AG08395 (cell line): ENCODE measurements at places on chromosomes 7 and 10.

GRCh38 chr7:128164955-128165670 is 76.0 kb upstream of the LEP start:
- no peak for DNase-seq

- no peak for DNase-seq
Measured at GRCh38 chr7:142785841-142786250, 15.1 kb downstream of the PRSS2 start.

GRCh38 chr10:29736366-29737073 is 101.7 kb upstream of the SVIL start:
- peak; percentile 28 for DNase-seq

DNA sequence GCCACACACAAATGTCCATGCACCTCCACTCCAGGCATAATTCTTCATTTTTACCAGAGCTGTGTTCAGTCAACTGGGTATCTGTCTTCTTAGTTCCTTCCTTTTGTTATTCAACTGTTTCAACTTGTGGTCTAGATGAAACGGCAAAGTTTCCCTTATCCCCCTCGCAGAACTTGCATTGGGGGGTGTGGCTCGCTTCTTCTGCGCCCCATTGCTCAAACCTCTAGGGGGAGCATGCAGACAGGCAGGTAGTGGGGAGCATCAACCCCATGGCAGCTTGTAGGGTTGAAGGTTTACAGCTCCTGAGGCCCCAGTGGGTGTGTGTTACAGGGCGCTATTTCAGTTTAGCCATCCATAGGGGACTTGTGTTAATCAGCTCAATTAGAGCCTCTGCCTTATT is 38.3 kb upstream of the COBL start:
- DNase-seq: no peak

DNA sequence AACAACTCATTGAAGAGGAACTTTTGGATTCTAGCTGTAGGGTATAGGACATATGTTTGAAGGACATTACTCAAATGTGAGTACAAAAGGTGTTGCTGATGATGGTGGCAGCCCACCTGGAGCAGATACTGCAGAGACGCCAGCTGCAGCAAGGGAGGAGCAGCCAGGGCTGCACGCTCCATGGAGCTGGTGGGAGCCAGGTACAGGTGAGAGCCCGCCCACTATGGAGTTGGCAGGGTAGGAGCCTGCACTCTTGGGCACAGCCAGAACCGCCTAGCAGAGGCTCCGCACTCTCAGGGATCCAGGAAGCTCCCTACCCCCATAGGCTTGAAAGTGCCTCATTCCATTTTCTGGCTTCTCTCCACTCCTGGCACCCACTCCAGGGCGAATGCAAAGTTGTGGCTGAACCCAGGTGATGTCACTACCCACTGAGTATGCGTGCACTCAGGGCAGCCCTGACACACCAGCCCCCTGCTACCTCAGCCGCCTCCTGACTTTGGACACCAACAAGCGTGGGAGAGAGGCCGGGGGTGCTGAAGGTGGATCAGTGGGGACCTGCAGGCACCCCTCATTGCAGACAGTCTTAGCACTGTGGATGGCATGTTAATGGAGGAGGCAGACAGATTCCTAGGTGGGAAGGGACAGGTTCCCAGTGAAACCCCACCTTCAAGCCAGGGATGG is 761.1 kb downstream of the IPMK start:
- DNase-seq: no peak

GRCh38 chr7:43196379-43196778 is 83.9 kb downstream of the HECW1 start:
- DNase-seq: no peak

- DNase-seq: no peak
Measured at GRCh38 chr7:72577107-72577506, 165.0 kb upstream of the CALN1 start.

- DNase-seq: no peak
Measured at GRCh38 chr7:5381071-5381772, 42.4 kb downstream of the TNRC18 start.

GRCh38 chr10:63166742-63167258 is 33.7 kb downstream of the NRBF2 start:
- DNase-seq: peak; percentile 67

DNA sequence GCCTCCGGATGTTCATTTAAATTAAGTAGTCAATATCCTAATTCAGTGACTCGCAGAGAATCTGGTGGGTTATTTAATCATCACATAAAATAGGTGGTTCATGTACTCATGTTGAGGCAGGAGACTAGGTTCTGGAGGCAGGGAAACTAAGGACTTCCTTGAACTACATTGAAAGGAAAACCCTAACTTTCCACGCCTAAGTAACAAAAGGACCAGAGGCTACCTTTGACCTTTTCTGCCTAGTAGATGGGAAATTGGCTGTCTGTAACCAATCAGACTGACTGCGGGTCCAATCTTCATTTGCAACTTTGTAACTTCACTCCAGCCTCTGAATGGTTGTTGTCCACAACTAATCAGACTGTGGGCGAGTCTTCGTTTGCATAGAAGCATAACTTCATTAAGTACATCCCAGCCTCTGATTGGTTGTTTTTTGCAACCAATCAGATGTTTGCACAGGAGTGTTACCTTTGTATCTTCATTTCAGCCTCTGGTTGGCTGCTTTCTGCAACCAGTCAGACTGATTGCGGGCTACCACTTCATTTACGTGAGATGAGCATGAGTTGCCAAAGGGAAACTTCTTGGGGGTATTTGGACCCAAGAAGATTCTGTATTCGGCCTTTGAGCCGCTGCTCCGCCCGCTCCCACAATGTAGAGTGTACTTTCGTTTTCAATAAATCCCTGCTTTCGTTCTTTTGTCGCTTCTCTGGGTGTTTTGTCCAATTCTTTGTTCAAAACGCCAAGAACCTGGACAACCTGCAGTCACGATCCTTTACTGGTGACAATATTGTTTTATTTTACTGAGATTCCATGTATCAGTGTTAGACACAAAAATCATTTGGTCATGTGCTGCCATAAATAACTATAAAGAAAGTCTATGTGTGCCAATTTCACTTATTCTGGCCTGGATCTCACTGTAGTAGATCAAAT is 1.7 kb upstream of the ST7 start:
- no peak for DNase-seq

GRCh38 chr7:155729847-155730246 is 82.4 kb downstream of the SHH start:
- DNase-seq: no peak

DNA sequence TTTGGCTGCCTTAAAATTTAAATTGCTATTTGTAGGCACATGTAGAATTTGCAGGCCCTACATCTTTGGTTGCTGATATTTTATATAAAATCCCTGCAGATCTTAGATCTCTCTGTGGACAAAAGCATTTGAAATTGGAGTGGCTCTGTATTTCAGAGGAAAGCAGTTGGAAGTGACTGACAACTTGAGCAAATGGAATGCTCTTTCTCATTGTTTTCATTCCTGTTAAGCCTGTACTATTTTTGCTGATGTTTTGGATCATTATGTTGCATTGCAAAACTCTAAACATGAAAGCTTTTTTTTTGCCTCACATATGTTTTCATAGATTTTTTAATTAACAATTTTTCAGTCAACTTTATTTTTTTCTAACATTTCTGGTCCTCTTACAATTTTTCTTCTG is 251.2 kb upstream of the MDFIC start:
- no peak for DNase-seq

- no peak for DNase-seq
Measured at GRCh38 chr10:14349081-14349480, 18.4 kb upstream of the FRMD4A start.

DNA sequence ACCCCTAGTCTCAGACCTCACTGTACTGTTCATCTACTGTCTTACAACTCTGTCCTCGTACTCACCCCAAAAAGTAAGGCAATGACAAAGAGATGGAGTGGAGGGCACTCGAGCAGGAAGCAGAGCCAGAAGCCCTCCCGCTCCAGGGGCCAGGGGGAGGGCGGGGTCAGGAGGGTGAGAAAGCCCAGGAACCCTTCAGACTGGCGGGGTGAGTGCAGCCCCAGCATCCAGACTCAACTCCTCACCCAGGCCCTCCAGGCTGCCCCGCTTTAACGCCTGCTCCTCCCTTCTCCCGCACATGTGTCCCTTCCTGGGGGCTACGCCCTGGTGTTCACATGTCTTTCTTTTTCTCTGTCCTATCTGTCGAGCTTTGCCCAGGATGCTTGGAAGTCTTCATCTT is 66.1 kb downstream of the CALML3 start:
- no peak for DNase-seq

DNA sequence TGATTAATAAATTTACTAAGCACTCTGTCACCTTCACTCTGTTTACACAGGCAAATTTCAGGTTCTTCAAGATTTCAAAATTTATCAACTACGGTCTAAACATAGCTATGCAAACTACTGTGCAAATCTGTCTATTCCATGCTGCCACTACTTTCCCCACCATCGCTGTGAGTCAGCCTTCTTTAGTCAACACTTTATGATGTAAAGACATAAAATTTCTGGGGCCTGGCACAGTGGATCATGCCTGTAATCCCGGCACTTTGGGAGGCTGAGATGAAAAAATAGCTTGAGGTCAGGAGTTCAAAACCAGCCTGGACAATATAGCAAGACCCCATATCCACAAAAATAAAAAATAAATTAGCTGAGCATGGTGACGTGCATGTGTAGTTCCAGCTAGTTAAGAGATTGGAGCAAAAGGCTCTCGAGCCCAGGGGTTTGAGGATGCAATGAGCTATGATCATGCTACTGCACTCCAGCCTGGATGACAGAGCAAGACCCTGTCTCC is 42.6 kb downstream of the CNOT4 start:
- no peak for DNase-seq

GRCh38 chr7:102460467-102460866 is 4.2 kb downstream of the ALKBH4 start:
- DNase-seq: no peak

- peak; percentile 47 for DNase-seq
Measured at GRCh38 chr10:63466144-63466935, 563 bp upstream of the JMJD1C start.

DNA sequence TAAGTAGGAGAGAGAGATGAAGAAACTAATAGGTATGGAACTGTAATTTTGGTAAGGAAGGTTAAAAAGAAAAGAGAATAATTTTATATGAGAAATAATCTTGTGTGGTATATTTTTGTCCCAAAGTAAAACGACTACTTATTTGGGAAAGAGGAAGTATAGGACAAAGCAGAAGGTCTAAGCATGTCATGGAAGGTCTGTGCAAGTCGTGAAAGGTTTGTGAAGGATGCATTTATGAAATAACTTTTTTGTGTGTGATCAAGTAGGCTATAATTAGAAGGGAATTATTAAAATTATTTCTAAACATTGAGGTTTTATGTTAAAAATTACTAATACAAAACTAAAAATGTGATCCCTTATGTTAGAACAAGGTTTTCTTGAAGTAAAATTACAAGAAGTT is 63.3 kb downstream of the ZNF783 start:
- DNase-seq: no peak

DNA sequence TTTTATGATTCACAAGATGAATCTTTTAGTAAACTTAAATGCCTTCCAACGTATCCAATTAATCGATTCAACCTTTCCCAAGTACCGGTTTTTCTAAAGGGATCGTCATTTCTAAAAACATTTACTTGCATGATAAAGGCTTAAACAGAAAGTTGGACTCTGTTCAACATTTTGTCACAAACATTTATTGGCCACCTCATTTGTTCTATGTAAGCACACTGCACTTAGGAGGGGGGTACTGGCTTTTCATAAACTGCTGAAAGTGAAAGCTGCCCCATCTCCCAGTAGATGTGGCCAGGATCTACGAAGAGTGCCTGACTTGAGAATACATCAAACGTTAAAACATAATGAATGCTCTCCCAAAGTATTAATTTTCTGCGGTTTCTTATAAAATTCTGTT is 37.3 kb upstream of the LAMB4 start:
- DNase-seq: peak; percentile 5

DNA sequence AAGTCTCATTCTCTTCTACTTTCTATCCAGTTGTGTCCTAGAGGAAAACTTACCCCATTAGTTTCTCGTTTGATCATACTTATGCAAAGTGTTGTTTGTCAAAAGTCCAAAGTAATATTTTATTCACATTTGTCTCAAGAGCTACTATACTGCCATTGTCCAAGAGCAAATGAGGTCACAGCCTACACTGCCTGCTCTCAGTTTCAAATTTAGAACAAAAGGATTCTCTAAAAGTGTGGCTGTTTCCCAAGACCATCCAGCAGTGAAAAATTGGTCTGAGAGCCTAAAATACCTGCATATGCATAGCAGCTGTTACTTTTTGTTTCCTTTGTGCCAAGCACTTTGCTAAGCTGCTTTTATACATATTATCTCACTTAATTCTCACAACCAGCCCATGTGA is 439.5 kb upstream of the NFE2L3 start:
- no peak for DNase-seq

DNA sequence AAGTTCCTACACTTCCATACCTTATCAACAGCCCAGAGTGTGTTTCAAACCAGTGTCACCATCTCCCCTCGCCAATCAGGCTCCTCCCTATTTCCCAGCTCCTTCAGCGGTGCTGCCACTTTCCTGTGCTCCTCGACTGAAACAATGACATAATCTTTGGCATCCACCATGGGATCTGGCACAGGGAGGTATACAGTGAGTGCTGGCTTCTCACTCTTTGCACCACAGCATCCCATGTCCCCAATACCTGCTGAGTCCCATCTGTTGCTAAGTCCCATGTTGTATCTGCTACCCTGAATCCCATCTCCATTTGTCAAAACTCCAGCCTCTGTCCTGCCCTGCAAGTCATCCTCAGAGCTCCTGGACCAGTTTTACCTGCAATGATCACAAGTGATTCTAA is 15.4 kb downstream of the PAXIP1 start:
- DNase-seq: no peak
